ENCODE measurements at places on chromosomes 16 and 17.

DNA sequence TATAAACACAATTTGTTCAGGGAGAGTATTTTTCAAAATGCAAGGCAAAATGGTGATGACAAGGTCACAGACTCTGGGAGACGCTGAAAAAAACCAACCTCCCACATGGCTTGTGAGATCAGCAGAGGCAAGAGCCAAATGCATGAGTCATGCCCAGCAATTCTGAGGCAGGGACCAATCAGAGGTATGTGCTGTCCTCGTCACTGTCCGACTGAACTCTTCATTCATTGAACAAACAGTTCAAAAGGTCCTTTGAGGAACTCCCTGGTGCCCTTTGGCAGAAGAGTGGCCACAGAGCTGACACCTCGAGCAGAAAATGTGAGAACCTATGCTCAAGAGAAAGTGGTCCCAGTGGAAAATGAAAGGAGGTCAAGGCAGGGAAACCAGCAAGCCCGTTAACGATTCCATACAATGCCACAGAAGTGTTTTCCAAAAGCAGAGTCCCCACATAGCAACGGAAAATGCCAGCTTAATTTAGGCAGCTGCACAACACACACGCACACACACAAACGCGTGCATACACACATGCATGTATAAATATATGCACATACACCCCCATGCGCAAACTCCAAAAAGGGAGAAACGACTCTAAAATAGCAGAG, 50.9 kb downstream of the CDH11 start:
- peak; percentile 78 for DNase-seq

DNA sequence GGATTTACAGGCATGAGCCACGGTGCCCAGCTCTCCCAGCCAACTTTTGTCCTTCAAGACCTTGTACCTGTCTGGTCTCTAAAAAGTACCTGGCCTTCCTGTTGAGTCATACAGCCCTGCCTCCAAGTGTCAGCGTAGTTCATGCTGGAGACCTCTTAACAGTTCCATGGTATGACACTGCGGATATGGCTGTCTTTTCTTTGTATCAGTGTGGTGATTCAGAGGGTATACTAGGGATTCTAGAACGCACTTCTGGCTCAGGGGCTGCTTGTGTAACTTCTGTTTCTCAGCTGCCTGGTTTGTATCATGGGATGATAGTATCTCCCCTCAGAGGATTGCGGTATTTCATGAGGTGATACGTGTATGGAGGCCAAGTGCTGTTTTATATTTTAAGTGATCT, 2.0 kb upstream of the TMEM11 start:
- no peak for DNase-seq

- DNase-seq = no peak
Measured at GRCh38 chr16:86868786-86869185, 290.4 kb downstream of the FOXL1 start.

GRCh38 chr17:34613064-34614019, 34.0 kb downstream of the TMEM132E start:
- DNase-seq = no peak

DNA sequence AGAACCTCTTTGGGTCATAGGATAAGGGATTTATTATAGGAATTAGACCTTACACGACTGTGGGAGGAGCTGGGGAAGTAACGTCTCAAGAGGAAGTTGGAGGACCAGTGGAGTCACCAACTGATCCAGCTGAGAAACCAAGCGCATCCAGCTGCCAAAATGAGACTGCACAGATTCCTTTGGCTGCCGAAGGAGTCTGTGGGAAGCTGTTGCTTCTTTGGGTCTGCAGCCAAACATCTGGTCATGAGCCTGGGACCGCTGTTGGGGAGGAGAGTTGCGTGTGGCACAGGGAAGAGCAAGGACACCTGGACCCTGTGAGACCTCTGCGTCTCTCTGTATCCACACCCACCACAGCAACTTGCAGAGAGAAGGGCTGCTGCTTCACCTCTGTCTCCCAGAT, 2.4 kb upstream of the NACA2 start:
- no peak for DNase-seq

DNA sequence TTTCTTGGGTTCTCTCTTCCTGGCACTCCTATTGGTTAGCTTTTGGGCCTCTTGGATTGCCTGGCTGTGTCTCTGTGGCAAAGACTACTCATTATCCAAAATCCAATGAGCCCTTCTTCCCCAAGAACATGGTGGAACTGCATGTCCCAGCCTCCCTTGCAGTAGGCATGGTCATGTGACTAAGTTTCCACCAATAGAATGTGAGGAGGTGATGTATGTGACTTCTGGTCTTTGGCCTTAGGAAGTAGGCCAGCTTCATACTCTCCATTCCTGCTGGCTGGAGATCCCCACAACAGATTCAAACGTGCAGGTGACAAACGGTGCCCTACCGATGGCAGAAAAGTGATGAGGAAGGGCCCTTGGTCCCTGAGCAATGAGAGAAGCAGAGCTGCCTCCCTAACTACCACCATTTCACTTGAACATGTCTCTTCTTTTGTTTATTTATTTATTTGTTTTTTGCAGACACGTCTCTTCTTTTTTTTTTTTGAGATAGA, 17.3 kb upstream of the SPN start:
- DNase-seq = no peak

Data from tibial artery (tissue), 4 donors.